LNCaP clone FGC (cell line): ENCODE measurements at places on chromosomes 6 and 20.
A peak's percentile ranks its signal among the peaks of the same experiment; 100 is the strongest.

DNA sequence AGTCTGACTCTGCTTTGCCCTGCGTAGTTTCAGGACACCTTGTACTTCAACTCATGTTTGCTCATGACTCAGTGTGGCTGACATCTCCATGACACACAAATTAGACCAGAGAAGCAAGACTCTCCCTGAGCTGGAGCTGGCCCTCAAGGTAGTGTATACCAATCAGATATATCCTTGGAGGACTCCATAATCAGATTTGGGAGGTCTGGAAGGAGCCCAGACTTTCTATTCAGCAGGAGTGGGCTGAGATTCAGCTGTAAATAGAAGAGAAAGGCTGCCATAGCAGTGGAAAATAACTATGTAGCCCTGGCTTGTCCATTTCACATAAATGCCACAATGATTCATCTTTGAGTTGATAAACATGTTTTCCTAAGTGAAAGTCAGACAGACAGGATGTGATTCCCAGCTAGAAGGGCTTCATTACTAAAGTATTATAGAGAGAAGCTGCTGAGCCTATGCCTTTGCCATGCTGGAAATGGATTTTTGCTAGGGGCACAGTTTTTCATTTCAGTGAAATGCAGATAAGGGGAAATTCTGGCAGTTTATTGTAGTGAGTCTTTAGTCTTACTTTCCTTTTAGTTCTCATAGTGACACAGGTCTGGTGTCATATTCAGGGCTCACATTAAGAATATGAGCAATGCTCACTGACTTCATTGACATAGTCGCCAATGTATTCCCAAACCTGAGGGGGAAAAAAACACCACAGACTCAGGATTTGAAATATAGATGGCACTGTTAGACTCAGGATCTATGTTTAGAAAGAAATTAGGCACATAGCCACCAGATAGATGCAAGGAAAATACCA, 95.3 kb downstream of the CLVS2 start:
- no peak for DNase-seq

DNA sequence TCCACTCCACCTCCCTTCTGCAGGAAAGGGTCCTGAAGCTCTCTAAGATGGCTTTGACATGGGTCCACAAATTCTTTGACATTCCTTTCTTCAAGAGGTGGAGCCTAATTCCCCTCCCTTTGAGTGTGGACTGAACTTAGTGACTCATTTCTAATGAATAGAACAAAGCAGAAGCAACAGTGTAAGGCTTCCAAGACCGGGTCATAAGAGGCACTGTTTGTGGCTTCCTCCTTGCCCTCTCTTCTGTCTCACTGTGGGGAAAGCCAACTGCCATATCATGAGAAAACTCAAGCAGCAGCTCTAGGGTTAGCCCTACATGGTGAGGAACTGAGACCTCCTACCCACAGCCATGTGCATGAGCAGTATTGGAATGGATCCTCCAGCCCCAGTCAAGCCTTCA, 5.9 kb upstream of the CDK5RAP1 start:
- DNase-seq = no peak

- DNase-seq = no peak
Measured at GRCh38 chr6:134114918-134115714, 62.7 kb upstream of the SLC2A12 start.

DNA sequence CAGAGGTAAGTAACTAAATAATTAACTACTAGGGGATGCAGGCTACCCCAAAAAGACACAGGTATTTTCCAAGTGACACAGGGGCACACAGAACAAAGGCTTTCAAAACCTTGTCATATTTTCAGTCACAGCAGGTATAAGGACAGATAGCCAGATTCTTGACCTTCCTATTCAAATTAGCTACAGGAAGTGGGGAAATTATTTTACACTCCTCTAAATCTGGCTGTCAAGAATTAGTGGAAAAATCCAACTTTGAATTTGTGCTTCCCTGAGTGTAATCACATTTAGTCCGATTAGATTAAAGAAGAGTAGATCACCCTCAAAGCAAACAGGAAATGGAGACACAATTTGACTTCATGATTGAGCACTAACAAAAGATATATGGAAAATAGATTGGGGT, 60.6 kb downstream of the SYNE1 start:
- DNase-seq = no peak

GRCh38 chr20:62068997-62069396, 3.3 kb upstream of the TAF4 start:
- DNase-seq = no peak

DNA sequence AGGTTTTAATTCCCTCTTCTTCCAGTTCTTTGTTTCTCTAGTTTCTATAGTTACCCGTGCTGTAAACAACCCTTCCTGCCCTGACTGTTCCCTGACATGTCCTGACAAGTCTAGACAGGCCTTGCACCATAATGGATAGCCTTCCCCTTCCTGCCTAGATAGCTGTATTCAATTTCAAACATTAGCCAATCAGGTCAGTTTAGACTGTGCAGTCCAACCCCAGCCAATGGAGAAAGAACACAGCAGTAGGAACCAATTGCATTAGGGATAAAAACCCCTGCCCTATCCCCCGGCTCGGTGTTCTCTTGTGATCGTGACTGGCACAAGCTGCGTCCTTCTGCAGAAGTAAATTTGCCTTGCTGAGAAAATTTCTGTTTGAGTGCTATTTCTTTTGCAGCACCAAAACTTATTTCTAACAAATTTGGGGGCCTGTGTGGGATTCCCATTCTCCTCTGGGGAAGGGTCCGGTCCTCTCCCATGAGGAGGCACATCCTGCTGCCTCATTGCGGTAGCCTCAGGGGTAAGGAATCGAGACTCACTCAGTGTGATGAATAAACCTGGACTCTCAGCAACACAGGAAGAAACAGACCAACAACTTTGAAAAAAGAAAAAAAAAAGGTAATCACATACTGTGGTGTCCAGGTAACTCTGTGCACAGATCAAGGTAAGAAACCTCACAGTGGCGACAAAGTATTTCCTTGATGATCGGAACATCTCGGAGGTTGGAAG, 248.7 kb upstream of the ECI2 start:
- DNase-seq = no peak

DNA sequence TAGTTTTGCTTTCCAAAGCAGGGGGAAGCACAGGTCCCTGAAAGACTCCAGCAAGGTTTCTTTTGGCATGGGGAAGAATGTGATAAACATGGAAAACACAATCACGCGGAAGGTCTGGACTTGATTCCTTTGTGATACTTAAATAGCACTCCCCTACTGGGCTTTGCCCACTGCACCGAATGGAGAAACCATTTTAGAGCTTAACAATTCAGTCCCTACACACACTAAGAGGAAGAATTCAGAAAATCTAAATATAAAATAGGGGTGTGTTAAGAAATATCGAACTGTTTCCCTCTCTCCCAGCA, 71.4 kb upstream of the NHSL1 start:
- DNase-seq = no peak

DNA sequence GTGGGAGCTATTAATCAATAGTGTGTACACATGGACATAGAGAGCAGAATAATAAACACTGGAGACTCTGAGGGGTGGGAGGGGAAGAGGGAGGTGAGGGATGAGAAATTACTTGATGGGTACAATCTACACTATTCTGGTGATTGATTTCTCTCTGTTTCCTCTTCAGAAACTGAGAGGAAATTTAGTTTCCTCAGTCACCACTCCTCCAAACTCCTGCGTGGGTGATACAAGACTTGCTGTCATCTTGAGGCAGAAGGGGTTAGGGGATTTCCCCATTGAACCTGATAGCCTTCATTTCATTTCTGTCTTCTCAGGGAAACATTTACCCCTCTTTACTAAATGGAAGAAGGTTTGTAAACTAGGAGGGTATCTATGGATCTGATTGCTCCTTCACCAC, 84.3 kb upstream of the ESR1 start:
- DNase-seq = no peak

- no peak for DNase-seq
Measured at GRCh38 chr6:29146179-29146578, 24.5 kb upstream of the OR2J2 start.

DNA sequence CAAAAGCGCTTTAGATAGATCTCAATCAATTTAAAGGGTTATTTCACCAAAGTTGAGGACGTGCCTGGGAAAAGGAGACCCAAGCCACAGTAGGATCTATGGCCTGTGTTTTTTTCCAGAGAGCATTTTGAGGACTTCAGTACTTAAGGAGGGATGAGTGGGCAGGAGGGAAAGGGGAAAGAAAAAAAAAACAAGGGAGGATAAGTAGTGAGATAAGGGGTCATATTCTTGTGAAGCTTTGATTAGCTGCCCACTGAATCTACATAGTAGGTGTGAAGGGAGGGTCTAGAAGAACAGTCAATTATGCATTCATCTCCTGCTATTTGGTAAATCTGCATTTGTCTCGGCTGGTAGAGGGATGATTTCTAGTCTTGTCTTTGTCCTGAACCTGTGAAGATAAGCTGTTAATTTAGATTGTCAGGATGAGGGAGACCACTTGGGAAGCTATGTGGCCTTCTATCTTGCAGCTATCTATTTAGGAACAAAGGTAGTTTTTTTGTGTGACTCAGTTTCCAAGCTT, 48.4 kb downstream of the CLVS2 start:
- DNase-seq = no peak

DNA sequence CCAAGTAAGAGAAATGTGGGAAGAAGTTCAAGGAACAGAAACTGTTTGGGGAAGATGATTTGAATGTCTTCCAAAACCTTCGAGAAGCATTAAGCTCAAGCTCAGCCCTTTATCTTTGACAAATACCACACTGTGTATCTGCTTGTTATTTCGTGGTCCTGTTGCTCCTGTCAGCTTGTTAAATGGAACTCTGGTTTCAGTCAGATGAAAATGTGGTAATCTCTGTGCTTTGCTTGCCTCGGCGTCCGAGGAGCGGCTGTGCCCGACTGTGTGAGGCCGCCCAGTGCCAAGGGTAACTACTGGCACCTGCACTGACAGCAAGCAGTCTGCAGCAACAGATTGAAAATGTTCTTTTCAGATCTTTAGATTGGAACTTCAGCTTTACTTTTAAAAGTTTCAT, 577.9 kb upstream of the FLRT3 start:
- no peak for DNase-seq

DNA sequence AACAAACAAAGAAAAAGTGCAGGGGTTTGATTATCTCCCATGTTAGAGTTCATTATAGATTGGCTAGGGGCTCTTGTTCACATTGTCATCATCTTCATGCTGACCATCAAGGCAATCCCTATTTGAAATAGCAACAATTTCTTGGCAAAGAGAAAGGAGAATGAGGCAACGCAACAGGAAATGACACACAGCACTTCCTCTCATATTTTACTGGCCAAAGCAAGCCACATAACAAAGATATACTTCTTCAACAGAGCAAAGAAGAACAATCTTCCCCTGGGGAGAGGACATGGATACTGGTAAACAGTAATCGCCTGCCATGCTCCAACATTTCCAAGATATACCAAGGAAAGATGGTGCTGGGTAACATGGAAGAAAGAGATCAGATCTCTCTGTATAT, 29.8 kb downstream of the EPM2A start:
- DNase-seq = no peak

GRCh38 chr6:163706500-163707087, 292.1 kb downstream of the QKI start:
- DNase-seq = no peak

GRCh38 chr20:13701486-13701885, 62.8 kb upstream of the TASP1 start:
- peak; percentile 79 for DNase-seq

DNA sequence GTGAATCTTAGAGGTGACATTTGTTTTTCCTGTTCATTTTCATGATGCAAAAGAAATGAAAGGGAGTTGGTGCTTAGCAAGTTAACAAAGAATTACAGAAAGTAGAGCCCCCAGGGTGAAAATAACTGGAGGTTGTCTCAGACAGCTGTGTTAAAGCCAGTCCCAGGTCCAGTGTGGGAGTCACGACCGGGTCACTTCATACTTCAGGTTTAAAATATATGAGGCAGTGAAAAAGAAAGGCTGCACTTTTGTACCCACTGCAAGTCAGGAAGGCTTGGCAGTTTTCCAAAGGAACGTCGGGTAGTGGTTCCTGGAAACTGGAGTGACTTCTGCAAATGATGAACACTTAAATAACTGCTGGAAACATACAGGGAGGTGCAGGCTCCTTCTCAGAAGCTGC, 91.5 kb upstream of the THBS2 start:
- no peak for DNase-seq

DNA sequence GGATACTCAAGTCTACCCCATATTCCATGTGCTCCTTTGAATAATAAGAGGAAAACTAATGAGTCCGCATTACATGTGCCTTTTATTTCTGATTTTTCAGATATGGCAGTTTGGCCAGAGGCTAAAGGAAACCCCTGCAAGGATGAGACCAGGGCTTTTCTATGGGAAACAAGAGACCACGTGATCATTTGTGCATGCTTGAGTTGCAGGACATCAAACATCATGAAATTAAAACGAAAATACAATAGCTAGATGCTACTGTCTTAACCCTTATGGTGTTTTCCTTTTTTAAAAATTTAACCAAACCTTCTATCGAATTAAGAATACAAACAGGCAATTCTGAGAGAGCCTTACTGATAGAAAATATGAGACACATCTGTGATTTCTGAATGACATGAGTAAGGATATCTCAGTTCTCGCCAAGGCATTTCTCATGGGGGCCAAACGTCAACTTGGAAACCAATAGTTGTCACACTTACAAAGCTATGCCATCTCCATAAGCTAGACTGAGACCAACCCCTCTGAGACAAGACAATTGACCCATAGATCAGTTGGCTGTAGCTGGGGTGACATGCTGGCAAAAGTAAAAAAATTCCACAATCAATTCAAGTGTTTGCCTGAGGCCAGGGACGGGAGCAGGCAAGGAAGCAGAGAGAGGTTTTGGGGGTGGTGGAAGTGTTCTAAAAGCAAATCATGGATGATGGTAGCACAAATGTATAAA, 52.8 kb downstream of the RIPOR2 start:
- DNase-seq = no peak

DNA sequence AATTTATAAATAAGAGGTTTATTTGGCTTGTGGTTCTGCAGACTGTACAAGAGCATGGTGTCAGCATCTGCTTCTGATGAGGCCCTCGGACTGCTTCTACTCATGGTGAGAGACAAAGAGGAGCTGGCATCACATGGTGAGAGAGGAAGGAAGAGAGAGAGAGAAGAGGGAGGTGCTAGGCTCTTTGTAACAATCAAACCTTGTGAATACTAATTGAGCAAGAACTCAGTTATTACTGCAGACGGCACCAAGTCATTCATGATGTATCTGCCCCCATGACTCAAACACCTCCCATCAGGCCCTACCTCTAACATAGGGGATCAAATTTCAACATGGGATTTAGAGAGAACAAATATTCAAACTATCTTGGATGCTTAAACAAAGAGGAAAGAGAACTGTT, 6.3 kb upstream of the SIRPG start:
- DNase-seq = no peak

GRCh38 chr6:3926150-3926482, 76.9 kb downstream of the FAM50B start:
- DNase-seq = no peak

GRCh38 chr20:33684533-33685327, 1.5 kb downstream of the E2F1 start:
- DNase-seq = no peak

DNA sequence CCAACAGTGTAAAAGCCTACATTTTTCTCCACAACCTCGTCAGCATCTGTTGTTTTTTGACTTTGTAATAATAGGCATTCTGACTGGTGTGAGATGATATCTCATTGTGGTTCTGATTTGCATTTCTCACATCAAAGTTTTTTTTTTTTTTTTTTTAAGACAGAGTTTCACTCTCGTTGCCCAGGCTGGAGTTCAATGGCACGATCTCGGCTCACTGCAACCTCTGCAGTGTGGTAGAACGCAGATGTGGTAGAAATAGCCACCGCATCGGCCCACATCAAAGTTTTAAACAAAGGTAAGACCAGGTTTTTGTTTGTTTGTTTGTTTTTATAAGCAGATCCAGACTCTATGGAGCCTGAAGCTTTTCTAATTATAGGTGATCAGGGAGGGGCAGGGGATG, 12.7 kb upstream of the PPP1R3G start:
- no peak for DNase-seq

- no peak for DNase-seq
Measured at GRCh38 chr6:31239854-31240253, 32.0 kb downstream of the HLA-C start.
